T47D (cell line): ENCODE measurements at places on chromosomes 6 and 20.
A peak's percentile ranks its signal among the peaks of the same experiment; 100 is the strongest.

- DNase-seq = no peak
Observed at GRCh38 chr6:105839266-105839665, 246.9 kb upstream of the PRDM1 start.

GRCh38 chr6:36142971-36143838, 12.9 kb downstream of the MAPK13 start:
- no peak for DNase-seq

GRCh38 chr6:108518714-108519576, 41.8 kb upstream of the FOXO3 start:
- DNase-seq = peak; percentile 34

GRCh38 chr20:17014756-17015366, 212.0 kb upstream of the PCSK2 start:
- DNase-seq = no peak

GRCh38 chr20:38199501-38200390, 34.7 kb upstream of the TGM2 start:
- DNase-seq = no peak

GRCh38 chr20:45338121-45339030, 9.8 kb downstream of the SDC4 start:
- no peak for DNase-seq

GRCh38 chr20:37943501-37944455, 40.9 kb downstream of the VSTM2L start:
- DNase-seq = no peak

DNA sequence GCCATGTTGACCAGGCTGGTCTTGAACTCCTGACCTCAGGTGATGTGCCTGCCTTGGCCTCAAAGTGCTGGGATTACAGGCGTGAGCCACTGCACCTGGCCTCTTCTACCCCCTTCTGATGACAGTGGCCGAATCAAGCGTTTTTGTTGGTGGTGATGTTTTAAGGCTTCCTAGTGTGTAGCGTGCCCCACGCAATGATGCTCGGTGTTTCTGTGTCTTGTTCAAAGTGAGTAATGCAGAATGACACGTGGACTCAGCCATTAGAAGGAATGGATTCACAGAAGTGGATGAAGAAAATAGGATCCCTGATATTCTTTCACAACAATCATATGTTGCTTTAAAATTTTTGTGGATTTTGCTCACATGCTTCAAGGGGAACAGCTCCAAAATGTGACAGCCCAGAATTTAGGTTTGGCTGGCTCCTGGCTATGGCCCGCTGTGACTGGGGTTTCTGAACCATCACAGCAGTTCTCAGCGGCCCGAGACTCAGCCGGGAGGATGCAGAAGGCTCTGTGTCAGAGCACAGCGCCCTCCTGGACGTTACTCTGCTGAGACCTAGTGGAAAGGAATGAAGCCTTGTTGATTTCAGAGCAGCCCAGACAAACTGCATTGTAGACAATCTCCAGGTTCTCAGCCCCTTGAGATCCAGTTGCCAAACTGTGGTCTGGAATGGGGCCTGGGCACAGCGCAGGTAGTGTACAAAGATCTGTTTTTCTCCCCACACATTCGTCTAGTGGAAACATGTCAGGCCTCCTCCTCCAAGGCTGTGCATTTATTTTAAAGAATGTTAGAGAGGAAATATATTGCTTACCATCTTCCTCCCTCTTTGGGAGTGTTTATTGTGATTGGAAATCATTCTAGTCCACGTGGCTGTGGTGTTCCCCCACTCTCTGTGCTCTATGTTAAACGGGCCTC, 57.6 kb upstream of the TIAM2 start:
- no peak for DNase-seq

DNA sequence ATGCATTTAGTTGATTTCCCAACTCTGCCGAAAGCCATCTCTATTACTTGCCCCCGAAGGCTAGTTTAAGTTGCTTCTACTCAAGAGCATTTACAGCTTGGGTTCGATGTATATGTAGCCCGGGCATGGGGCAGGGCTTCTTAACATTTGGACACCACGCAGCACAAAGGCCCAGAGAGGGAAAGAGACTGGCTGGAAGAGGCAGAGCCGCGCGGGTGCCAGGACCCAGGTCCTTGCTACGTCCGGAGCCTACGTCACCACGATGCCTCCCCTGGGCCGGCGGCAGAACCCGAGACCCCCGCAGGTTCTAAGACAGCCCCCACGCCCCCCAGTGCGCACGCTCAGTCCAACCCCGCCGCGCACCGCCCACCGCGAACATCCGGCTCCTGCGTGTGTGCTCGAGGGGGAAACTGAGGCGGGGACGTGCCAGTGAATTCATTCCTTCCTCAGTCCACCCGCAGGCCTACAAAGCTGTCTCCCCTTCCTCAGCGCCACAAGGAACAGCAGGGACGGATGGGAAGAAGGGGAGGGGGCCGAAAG, 367 bp upstream of the PCIF1 start:
- peak; percentile 64 for DNase-seq

DNA sequence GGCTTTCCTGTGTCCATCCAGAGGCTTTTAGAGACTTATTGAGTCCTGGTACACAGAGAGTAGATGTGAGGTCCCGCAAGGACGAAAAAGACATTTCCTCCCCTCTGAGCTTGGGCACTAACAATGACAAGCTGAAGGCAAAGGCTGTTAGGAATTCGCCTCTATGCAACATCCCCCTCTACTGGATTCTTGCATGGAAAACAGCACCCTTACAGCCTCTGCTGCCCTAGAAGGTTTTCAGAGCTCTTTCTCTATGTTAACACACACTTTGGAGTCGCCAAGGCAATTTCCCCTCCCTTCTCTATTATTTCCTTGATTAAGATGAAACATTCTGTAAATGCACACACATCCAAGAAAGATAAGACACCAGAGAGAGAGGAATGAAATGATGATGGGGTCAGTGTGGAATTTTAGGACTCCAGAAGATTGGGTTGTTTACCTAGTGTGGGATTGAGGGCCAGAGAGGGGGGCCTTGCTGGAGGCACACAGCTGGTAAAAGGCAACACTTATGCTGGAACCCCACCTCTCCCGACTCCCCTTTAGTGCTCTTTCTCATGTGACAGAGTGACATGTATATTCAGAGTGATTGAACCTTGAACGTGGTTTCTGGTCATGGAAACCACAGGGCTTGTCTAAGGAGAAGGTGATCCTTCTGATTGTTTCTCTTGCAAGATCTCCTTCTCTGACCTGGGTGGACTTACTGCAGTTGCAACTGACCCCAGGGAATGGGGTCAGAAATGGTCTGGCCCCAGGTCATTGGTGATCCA, 300.7 kb downstream of the CLIC5 start:
- DNase-seq = peak; percentile 70

DNA sequence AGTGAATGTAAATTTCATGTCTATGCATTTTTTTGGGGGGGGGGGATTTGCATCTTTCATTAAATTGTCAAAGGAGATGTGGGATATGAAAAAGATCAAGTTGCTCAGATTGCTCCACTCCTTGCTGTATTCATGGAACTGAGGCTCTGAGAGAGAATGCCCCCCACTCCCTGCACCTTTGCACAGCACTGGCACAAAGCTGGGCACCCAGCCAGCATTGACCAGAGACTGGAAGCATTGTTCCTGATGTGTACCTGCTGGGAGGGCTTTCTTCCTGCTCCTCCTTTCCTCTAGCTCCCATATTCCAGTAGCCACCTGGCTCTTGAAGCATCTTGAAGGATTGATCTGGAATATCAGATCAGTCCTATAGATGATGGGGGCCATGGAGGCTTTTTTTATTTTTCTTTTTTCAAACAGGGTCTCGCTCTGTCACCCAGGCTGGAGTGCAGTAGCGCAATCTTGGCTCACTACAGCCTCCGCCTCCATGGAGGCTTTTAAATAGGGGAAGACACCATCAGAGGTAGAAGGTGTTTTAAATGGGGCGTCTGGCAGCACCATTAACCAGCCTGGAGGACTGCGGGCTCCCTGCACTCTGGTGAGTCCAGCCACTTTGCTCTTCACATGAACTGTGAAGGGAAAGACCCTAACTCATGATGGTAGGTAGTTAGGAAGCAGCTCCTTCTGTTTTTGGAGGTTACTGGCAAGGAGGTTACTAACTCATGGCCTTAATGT, 10.9 kb downstream of the DUSP15 start:
- no peak for DNase-seq

DNA sequence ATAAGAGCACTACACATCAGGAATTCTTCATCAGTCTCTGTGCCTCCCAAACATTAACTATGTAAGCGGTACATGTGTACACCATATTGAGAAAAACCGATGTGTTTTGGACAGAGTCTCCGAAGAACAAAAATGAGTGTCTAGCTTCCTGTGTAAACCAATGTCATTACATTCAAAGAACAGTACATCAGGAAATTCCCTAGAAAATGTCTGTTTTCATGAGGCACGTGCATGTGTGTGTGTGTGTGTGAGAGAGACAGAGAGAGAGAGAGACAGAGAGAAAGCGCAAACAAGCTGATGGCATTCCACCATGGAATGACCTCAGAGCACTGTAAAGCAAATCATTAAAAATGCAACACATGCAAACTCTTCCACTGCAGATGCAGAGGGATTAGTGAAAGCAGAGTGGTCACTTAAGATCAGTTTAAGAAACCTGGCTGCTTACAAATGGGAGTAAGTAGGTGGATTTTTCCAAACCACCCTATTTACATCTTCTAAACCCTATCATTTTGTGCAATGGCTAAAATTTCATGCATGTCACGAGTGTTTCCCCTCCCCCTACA, 133.9 kb downstream of the HIVEP2 start:
- DNase-seq = no peak

DNA sequence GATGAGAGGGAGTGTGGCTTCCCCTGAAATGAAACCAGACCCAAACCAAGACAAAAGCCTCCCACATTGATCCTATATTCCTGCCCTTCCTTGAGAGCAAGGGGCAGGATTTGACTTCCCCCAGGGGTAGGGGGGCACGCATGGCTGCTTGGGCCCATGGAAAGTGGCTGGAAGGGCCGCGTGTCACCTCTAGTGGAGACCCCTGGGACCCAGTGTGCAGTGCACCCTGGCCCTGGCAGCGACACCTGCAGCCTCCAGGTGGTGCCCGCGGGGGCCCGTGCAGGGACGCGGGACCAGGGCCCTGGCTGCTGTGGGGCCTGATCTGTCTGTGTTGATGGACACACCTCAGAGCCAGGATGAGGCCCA, 18.0 kb upstream of the SLCO4A1 start:
- DNase-seq = peak; percentile 62
